A172 (cell line): ENCODE measurements at places on chromosomes 7 and 10.

GRCh38 chr7:111083413-111083812 is 7.5 kb upstream of the LRRN3 start:
- DNase-seq: no peak

DNA sequence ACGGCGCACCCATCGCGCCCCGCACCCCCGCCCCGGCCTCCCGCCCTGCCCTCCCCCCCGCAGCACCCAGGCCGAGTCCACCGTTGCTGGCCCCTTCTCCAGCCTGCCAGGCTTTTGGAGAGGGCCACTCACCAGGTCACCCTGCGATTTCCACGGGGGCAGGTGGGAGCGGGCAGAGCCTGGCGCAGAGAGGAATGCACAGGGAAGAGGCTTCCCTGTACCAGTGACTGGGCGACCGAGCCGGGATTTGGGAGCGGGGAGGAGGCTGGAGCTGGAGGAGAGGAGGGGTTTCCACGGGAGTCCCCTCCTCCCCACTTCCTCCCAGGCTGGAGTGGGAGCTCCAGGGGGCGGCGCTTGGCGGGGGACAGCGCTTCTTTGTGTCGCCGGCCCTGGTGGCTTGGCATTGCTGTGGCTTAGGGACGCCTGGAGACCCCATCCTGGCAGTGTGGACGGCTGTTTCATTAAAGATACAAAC is 19.3 kb downstream of the TCAF1 start:
- DNase-seq: peak; percentile 63

- DNase-seq: no peak
Measured at GRCh38 chr10:86286236-86287109, 80.1 kb downstream of the GRID1 start.

DNA sequence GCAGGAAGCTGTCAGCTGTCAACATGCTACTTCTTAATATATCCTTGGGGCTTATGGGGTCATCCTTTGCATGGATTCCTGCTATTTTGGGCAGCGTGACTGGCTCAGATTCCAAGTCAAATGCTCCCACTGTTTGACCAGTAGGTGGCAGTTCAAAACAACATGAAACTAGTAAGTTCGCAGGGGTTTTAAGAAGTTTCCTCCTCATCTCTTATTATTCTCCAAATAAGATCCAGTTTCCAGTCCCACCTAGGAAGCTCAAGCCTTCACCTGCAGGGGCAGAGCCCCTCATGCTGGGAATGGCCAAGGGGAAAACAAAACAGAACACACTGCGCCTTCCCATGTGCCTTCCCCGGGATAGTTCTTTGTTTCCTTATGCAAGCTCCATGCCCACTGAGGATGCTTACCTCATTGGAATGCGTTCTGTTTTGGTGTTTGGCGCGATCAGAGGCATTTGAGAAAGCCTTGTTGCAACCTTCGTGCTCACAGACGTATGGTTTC is 259.8 kb downstream of the GLI3 start:
- peak; percentile 64 for DNase-seq

- peak; percentile 96 for DNase-seq
Measured at GRCh38 chr7:2821161-2821841, 22.8 kb downstream of the GNA12 start.

DNA sequence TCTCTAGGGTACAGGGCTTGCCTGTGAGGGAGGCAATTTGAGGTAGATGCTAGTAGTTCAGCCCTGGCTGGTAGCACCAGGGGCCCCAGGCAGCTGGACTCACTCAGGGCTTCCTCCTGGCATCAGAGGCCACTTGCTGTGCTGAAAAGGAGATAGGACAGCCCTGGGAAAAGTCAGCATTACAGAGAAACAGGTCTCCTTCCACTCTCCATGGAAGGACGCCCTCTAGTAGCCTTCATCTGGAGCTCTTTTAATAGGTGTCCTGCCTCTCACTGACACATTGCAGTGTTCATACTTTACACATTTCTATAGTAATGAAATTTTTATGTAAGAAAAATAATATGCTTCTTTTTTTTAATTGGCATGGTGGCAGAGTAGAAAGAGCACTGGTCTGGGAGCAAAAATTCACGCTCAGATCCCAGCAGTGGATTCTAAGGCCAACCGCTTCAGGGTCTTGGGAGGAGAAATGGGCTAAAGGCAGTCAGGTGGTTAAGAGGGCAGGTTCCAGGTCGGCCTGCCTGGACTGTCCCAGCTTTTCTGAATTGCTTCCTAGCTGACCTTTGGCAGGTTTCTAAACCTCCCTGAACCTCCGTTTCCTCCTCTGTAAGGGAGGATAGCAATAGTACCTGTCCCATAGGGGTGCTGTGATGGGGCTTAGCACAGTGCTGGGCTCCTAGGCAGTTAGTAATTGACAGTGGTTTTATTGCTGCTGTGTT is 35.8 kb downstream of the AIFM2 start:
- no peak for DNase-seq

- peak; percentile 36 for DNase-seq
Measured at GRCh38 chr10:7561216-7561893, 105.4 kb downstream of the ITIH5 start.
